ENCODE measurements at places on chromosomes 7 and 10.

GRCh38 chr7:1210321-1210978, 22.2 kb upstream of the UNCX start:
- no peaks in the 10 kb centered on the region for H3K36me3 ChIP-seq
- no peaks in the 10 kb centered on the region for H3K27me3 ChIP-seq
- H3K4me3 ChIP-seq: no peak overlapping the region
- no peak for DNase-seq

GRCh38 chr7:43869867-43870240, 537 bp upstream of the MRPS24 start:
- peak overlapping the region; percentile 92 for H3K4me3 ChIP-seq
- H3K27me3 ChIP-seq: no peaks in the 10 kb centered on the region
- no peak for DNase-seq
- peaks cover 14% of the 10 kb centered on the region for H3K36me3 ChIP-seq

DNA sequence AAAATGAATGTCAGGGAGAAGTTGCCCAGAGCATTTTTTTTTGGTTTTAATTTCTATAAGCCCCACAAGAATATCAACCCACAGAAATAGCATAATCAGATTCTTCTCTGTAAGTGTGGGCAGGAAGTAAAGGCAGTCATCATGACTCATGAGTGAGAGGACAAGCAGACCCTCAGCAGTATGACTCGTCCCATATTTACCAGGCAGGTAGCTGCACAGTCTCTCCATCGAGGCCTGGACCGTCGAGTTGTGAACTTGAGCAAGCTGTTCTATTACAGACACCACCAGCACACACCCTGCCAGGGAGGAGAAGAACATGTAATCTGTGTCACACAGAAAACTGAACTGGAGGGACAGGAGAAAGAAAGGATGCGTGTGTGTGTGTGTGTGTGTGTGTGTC, 37.8 kb downstream of the AOAH start:
- no peak for DNase-seq
- no peaks in the 10 kb centered on the region for H3K36me3 ChIP-seq
- no peak overlapping the region for H3K4me3 ChIP-seq
- no peak overlapping the region for H3K27ac ChIP-seq

GRCh38 chr7:65980478-65981250, 1.3 kb downstream of the GUSB start:
- peak overlapping the region; percentile 83 for H3K4me3 ChIP-seq
- DNase-seq: peak; percentile 93
- peak overlapping the region; percentile 79 for H3K27ac ChIP-seq
- peaks cover 34% of the 10 kb centered on the region for H3K36me3 ChIP-seq

All from esophagus muscularis mucosa (tissue), 4 donors.